ENCODE measurements at places on chromosomes 5 and 9.

DNA sequence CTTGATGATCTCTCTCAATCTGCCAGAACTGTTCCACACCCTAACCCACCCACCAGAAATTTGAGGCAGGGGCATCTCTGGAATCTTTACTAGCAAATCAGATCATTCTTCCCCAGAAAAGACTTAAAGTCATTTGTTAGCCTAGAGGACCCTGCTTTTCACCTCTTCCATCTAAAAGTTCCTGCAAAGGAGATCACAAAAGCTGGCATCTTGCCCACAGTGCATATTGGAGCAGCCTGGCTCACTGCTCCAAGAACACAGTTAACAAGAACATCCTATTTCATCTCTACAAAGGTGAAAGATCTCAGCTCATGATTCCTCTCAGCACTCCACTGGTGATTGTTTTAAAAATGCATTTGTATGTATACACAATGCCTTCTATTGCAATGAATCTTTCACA, 36.3 kb downstream of the GABRP start:
- DNase-seq, result no peak

DNA sequence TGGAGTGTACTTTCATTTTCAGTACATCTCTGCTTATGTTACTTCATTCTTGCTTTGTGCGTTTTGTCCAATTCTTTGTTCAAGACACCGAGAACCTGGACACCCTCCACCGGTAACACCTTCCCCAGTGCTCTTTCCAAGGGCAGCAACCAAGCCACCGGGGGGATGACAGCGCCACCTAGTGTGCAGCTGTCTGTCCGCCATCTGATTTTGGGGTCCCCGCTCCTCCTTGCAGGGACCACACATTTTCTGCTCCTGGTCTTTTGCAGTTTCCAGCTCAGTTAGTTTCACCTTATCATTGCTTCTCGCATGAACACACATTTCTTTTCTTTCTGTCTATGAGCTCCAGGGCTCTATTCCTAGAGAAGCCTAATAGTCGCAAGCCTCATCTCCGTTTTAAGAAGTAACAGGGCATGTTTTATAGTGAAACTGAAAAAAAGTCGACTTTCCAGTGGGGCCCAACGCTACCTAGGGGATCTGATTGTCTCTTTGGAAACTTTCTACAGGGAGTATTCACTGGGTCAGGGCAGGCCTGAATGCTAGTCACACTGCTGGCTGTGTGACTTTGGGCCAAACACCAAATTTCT, 152.1 kb downstream of the FSTL4 start:
- DNase-seq, result no peak

GRCh38 chr9:133320421-133320881, 15.5 kb downstream of the SURF6 start:
- DNase-seq, result no peak

DNA sequence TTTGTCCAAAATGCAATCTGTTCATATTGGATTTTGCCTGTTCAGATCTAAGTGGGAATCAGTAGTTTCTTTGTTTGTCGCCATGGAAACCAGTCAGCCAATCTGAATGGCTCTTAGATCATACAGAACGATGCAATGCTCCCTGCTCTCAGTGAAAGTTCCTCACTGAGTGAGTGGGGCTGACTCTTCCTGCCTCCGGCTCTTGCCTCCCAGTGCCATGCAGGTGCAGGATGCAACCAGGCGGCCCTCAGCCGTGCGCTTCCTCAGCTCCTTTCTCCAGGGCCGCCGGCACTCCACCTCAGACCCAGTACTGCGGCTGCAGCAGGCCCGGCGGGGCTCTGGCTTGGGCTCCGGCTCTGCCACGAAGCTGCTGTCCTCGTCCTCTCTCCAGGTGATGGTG, at the start of gene PTPDC1:
TSS of gene PTPDC1 (plus strand) at position 151 of the 400 bp plus-strand sequence. CDS start at position 218, 67 bp downstream.
- no peak for DNase-seq

DNA sequence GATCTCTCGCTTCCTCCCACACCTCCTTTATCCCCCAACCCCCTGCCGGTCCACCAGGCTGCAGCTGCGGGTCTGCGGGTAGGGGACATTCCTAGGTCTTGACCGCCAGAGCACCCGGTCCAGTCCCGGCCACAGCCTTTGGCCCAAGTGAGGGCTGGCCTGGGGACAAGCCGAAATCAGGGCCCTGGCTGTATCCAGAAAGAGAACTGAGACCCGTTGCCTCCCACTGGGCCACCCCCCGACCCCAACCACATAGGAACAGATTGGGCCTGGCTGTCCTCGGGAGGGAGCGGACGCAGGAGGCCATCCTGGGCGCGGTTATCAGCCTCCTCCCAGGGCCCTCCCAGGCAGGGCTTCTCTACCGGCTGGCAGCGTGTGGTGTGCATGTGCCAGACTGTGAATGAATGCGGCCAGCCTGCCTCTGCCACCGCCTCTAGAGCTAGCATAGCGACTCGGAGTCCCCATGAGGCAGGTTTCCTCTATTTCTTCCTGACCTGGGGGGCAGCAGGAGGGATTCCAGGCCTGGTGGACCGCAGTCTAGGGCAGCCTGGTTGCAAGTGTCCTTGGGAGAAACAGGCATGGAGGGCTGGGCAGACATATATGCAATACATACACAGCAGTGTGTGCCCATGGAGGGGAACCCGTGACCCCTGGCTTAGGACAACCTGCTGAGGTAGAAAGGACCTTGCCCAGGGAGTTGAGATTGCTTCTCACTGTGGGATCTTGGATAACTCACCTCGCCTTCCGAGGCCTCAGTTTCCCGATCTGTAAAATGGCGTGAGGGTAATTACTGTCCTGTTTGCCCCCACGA, 1.2 kb downstream of the N4BP3 start:
- DNase-seq, result no peak

- no peak for DNase-seq
These were observed 4.8 kb upstream of the ST6GALNAC4 start for GRCh38 chr9:127921557-127922120.

GRCh38 chr5:149383399-149383798, 4.3 kb upstream of the IL17B start:
- DNase-seq, result no peak

- no peak for DNase-seq
These were observed 78.5 kb downstream of the CACNA1B start for GRCh38 chr9:137956039-137956438.

- no peak for DNase-seq
These were observed 345.5 kb upstream of the PAPPA start for GRCh38 chr9:115808108-115808507.

- DNase-seq, result no peak
These were observed 71.1 kb downstream of the ALDH7A1 start for GRCh38 chr5:126523818-126524510.

- DNase-seq, result no peak
These were observed 13.1 kb downstream of the HRH2 start for GRCh38 chr5:175671013-175671412.

- no peak for DNase-seq
These were observed 244.7 kb upstream of the RPS23 start for GRCh38 chr5:82522897-82523296.

DNA sequence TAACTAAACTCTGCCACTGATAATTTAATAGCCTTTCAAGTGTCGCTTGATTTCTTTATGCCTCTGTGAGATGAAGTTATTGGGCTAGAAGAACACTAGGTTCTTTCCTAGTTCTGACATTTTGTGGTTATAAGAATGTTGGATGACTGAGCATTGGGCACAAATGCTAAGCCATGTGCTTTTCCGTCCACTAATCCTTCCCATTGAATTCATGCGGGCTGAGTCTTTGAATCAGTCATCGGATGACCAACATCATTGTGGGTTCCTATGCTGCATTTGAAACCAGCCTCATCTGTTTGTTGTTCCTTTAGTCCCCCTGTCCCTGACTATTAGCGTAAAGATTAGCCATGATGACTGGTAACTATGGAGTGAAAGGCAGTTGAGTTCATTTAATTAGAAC, 58.5 kb downstream of the ALDH1A1 start:
- no peak for DNase-seq

DNA sequence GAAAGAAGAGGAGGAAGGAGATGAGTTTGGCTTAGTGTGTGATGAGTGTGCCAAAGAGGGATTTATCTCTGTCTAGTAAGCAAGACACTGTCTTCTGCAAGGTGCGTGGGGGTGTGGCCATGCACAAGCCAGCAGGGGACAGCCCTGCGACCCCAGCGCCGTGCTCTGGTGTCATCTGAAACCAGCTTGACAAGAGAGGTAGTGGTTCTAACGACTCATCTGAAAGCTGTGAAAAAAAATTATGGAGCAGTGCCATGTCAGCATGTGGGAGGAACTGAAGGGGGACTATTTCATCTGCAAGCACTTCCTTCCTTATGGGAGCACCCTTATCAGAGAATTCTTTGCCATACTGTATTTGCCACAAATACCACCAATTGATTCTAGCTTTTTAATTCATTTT, 398.6 kb downstream of the PSAT1 start:
- DNase-seq, result no peak

GRCh38 chr5:5793242-5794117, 371.0 kb downstream of the ICE1 start:
- no peak for DNase-seq

- DNase-seq, result no peak
These were observed 56.6 kb upstream of the EGFL7 start for GRCh38 chr9:136605988-136606660.

GRCh38 chr5:80124121-80124918, 89.2 kb downstream of the THBS4 start:
- no peak for DNase-seq

DNA sequence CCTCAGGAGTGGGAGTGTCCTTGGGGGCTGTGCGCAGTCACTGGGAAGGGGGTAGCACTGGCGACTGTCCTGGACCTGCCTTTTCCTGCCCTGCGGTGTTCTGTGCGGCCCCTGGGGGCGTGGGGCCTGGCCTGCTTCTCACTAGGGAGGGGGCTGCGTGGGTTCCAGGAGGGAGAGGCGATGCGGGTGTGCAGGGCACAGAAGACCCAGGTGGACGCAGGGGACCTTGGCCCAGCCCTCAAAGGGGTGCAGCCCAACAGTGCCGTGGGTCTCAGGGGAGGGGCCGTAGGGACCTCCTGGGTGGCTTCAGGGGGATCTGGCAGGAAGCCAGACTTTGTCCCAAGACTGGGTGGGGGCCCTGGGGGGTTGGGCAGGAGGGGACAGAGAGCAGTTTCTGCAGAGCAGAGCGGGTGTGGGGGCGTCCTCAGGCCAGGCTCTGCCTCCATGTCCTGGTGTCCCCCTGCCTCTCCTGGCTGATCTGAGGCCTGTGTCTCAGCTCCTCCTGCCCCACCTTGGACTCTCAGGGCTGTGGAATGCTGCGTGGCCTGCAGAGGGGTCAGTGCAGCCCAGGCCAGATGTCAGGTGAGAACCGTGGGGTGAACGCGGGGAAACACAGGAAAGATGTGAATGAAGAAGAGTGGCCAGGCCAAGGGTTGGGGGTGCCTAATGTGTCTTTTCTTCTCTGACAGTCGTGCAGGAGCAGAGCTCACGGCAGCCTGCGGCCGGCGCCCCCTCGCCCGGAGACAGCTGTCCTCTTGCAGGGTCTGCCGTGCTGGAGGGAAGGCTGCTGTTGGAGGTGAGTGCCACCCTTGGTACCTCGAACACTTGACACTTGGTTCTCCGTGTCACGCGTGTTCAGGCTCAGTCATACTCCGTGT, 54.6 kb downstream of the AHRR start:
- no peak for DNase-seq

DNA sequence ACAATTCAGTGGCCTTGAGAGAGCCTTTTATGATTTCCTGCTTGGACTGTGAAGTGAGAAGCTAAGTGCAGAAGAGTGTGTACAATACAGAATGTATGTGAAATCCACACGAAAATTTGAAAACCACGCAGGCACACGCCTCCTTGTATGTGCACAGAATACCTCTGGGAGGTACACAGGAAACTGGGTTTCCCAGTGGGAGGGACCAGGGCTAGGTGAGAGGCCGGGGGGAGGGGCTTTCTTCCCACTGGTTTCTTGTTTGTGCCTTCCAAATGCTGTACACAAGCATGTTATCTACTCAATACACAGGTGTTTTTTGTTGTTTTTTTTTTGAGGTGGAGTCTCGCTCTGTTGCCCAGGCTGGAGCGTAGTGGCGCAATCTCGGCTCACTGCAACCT, 16.1 kb downstream of the C9orf50 start:
- no peak for DNase-seq

DNA sequence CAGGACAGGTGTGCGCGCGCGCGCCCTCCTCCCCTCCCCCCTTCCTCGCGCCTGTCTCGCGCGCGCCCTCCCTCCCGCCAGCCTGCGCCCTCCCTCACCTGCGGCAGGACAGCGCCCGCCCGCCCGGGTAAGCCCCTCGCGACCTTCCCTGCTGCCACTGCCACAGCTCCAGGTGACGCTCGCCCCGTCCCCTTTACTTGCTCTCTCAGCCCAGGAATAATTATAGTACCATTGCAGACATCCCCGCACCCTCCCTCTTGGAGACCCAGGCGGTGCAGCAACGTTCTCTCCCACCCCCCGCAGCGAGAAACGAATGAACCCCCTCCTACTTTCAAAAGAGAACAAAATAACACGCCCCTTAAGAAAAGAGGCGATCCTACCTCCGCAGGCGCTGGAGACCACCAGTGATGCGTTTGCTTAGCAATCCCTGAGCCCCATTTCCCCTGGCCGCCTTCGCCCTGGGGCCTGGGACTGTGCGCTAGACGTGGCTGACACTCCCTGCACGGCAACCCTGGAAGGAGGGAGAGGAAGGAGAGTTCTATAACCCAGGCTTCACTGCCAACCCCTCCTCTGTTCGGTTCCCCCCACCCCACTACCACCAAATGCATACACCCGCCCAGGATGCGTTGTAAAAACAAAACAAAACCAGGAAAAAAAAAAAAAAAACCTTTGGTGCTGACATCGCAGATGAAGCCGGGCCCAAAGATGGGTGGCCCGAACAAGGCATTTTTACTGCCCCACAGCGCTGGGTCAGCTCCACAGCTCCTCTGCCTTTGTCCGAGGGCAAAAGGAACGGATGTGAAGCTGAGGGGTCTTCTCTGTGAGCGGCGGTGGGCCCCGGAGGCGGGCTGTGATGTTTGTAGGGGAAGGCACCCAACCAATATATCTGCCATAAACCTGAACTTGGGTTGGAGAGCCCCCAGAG, 5.6 kb upstream of the PURA start:
- no peak for DNase-seq

DNA sequence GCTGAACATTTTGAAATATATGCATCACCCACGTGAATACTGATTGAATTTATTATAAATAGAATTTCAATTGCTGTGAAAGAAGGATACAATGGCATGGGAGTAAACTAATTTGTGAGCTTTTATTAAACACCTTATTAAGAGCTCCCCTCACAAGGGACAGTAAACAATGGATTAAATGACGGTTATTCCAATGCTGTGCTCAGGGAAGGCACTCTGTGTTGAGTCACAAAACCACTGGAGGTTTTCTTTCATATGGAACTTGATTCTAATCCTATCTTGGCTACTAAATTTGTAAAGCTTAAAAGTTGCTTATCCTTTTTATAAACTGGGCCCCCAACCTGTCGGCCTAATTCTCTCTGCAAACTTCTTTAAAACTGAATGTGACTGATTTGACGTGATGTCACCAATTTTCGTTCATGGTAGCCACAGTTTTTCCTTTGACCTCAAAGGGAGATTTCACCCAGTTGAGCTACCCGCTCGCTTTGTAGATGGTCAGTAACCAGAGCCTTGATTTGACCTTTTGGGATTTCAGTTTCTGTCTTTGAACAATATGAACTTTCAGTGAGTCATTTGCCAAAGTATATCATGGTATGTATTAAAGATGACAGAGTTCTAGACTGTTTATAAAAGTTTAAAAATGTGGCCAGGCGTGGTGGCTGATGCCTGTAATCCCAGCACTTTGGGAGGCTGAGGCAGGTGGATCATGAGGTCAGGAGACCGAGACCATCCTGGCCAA, 61.3 kb upstream of the PIK3R1 start:
- no peak for DNase-seq

Measured in SHP77 treated with DMSO at 0.1 percent for 48 hours (cell line).